GM04503 (cell line): ENCODE measurements at places on chromosomes 1 and 21.

GRCh38 chr1:1122981-1123480, 7.1 kb upstream of the C1orf159 start:
- DNase-seq = no peak

DNA sequence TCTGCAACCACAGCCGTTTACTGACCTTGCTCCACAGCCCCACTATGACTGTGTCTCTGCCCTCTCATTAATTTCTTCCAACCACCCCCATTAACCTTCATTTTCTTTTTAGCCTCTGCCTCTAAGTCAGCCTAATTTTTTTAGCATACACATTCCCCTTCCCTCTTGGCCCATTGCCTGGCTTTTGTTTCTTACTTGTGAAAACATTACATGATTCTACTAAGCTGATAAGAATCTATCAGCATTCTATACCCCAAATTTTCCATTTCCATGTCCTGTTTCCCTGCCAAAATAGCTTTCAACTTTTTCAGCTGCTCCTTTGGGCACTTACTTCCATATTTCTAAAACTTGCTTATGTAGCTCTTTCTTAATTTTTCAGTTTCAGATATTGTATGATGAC, 79.8 kb downstream of the PCP4 start:
- DNase-seq = no peak

GRCh38 chr1:178869119-178869697, 1.7 kb downstream of the ANGPTL1 start:
- peak; percentile 46 for DNase-seq

GRCh38 chr1:114263343-114263742, 109.7 kb upstream of the SYT6 start:
- DNase-seq = no peak

DNA sequence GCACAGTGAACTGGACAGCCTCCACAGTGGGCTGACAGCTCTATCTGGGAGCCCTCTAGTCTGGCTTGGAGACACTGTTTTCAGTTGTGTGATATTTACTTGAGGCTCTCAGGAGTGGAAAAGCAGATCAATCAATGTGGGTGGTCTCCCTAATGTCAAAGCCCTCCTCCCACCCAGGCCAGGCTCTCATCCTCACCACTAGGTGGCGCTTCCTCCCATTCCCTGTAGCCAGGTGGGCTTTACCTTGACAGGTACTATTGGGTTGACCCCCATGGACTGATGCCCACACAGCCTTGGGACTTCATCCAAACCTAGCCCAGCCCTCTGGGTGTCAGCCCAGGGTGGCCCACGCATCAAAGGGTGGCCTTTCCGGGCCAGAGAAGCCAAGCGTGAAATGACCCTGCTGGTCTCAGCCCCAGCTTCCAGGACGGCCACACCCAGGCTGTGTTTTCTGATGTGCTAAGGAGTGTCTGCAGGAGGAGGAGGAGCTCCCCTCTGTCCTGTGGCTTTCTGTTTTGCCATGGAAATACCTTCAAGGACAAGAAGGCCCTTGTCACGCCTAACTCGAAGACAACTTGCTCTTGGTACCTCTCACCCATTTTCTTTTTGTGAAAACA, 54.0 kb downstream of the CLIC6 start:
- DNase-seq = no peak

DNA sequence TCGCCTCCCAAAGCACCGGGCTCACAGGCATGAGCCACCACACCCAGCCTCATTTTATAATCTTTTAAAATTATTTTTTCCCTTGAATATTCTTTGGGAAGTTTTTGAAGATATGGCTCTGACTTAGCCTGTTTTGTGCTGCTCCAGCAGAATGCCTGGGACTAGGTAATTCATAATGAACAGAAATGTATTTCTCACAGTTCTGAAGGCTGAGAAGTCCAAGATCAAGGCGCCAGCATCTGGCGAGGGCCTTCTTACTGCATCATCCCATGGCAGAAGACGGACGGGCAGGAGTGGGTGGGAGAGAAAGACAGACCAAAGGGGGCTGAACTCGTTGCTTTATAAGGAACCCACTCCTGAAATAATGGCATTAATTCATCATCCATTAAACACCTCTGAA, 99.0 kb upstream of the SLC25A33 start:
- no peak for DNase-seq

- no peak for DNase-seq
Observed at GRCh38 chr1:27489501-27489972, 430 bp downstream of the WASF2 start.

- DNase-seq = no peak
Observed at GRCh38 chr1:233598891-233599541, 14.9 kb upstream of the KCNK1 start.

DNA sequence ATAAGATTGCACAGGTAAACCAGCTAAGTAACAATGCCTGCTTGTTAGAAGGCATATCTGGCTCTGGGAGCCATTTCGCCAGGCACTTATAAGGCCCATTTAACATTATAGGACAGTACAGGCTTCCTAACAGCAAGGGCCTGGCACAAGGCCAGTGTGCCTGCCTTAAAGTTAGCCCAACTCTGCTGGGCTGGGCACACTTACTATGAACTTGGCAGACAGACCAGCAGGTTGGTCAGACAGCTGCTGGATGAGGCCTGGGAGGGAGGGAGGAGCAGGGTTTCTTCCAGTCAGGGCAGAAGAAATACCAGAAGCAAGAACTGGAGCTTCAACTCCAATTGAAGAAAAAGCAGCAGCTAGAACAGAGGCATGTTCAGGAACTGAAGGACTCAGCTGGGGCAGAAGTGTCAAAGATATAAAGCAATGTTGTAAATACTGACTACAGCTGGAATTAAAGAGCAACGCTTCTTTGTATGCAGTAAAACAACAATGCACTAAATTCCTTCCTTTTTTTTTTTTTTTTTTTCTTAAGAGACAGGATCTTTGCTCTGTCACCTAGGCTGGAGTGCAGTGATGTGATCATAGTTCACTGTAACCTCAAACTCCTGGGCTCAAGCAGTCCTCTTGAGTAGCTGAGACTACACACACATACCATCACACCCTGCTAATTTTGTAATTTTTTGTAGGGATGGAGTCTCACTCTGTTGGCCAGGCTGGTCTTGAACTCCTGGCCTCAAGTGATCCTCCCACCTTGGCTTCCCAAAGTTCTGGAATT, 4.9 kb downstream of the CACHD1 start:
- DNase-seq = no peak

DNA sequence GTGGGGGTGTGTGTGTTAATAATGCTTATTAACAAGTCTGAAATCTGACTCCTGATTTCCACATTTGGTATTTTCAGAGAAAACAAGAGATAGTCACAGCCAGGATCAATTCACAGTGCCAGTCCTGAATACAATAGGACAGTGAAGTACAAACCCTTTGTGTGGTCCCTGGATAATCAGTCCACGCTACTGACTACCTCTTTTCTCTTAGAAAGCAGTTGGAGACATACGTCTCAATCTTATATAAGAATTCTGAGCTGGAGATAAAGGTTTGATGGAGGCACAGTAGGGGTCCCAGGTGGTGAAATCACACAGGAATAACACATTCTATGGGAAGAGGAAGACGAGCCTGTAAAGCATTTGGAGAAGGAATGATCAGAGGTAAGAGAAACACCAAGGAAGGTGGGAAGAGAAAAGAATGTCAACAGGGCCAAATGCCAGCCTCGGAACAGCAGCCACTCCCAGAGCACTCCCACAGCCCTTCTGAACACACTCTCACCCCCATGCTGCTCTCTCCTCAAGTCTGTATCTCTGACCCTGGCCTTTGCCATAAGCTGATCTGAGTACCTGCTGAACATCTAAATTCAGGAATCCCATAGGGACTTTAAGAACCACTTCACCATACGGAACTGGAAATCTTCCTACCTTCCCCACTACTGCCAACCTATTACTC, 48.6 kb downstream of the TRAF5 start:
- DNase-seq = no peak

GRCh38 chr1:175070818-175071217, 3.2 kb downstream of the TNN start:
- DNase-seq = no peak

GRCh38 chr1:1020415-1021009, 592 bp downstream of the AGRN start:
- DNase-seq = no peak

DNA sequence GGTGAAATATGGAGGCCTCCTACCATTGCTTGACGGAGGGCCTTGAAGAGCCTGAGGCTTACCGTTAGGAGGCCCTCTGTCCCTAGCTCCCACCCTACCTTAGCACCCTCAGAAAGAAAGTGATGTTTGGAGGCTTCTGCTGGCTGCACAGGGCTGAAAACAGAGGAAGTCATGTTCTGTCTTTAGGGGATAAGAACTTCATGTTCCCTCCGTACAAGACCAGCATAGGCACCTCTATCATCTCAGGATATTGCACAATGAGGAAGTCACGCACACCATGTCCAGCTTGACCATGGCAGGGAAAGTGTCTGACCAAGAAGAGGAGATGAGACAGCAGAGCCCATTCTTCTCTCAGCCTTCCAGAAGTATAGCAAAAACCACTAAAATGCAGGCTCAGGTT, 13.8 kb downstream of the ADORA3 start:
- no peak for DNase-seq

- no peak for DNase-seq
Observed at GRCh38 chr1:227736814-227737432, 1.7 kb downstream of the SNAP47 start.

DNA sequence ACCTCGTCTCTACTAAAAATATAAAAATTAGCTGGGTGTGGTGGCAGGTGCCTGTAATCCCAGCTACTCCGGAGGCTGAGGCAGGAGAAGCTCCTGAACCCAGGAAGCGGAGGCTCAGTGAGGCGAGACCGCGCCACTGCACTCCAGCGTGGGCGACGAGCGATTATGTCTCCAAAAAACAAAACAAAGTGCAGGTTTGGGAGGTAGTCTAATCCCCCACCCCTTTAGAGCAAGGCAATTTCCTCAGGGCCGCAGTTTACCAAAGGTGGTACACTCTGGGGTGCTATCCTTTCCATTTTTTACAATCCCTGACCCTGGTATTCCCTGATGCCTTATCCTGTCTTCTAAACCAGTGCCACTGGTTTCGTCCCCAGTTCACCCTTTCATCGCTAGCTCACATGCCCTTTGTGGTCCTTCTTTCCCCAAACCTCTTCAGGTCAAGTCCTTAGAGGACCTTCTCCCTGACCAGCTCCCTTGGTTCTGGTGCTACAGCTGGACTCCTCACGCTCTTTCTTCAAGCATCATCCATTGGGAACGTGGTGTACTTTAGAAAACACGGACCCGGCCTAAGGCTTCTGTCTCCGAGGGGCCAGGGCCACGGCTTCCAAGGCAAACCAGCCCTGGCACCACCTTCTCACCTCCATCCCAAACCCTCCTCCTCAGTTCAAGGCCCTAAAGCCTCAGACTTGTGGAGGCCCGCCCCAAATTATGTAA, 873 bp downstream of the IFT25 start:
- no peak for DNase-seq

DNA sequence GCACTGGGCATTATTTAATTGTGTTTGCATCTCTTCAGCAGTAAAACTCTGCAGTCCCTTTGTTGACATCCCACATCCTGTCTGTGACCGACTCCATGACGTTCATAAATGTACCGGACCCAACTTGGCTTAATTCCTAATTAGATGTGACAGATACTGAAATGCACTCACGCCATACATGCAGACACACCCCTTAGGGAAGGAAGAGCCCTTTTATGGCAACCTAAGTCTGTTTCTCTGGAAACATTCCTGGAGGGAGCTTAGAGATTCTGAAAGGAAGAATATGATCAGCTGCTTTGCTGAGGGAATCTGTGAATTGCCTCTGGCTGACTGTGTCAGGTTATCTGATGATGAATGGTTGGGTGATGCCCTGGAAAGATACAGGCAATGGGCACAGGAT, 33.4 kb downstream of the ADAMTS5 start:
- no peak for DNase-seq
